ENCODE measurements at places on chromosomes 3 and 15.

DNA sequence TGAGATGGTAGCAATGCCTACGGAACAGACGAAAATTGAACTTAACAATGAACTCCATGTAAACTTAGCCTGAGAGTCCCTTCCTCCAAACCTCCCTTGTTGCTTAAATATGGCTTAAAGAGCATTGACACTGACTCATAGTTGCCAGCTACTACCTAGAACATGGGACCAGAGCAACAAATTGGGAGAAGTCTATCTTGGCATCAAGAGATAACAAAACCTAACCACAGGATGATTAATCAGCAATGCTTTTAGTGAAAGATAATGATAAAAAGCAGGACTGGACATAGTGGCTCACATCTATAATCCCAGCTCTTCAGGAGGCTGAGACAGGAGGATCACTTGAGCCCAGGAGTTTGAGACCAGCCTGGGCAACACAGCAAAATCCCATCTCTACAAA is 117.8 kb upstream of the MNS1 start:
- H3K4me3 ChIP-seq, result no peak overlapping the region
- no peak overlapping the region for H3K27ac ChIP-seq
- no peak for DNase-seq
- H3K27me3 ChIP-seq, result no peaks in the 10 kb centered on the region

GRCh38 chr3:25713341-25713985 is 48.8 kb upstream of the TOP2B start:
- H3K36me3 ChIP-seq, result no peaks in the 10 kb centered on the region
- no peak for DNase-seq
- H3K4me1 ChIP-seq, result no peaks in the 10 kb centered on the region
- no peak overlapping the region for H3K27ac ChIP-seq

DNA sequence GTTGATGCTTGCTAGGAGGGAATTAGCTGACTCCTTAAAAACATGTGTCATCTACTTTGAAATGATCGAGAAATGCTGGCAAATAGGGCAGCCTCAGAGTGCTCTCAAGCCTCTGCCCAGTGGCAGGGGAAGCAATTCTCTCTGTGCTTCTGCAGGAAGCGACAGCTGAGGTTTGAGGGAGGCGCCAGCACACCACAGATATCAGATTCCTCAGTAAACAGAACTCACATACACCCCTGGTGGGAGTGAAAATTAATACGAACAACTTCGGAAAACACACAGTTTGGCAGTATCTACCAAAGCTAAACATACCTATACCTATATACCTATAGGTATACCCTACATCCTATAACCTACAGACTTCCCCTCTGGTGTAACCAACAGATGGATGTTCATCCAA is 61.3 kb downstream of the NSMCE3 start:
- no peaks in the 10 kb centered on the region for H3K4me1 ChIP-seq
- H3K27ac ChIP-seq, result no peak overlapping the region
- H3K27me3 ChIP-seq, result no peaks in the 10 kb centered on the region
- H3K36me3 ChIP-seq, result no peaks in the 10 kb centered on the region
- H3K4me3 ChIP-seq, result no peak overlapping the region

DNA sequence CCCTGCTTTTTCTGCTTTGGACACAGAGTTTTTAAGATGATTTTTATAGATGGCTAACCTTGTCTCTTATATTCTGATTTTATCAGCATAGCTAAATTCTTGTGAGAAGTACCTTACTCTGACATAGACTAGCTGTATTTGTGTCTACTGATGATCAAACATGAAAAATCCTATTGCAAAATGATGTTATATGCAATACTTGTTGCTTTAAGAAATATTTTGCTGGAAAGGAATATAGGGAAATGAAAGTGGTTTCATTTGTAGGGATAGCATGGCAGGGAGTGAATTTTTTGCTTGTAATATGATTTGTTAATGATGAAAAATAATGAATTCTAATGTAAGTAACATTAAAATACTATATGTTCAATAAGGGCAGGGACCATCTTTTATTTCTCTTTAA is 35.9 kb downstream of the CFAP91 start:
- H3K4me3 ChIP-seq, result no peak overlapping the region
- no peak overlapping the region for H3K27ac ChIP-seq
- no peaks in the 10 kb centered on the region for H3K27me3 ChIP-seq
- no peak for DNase-seq
- no peaks in the 10 kb centered on the region for H3K36me3 ChIP-seq

DNA sequence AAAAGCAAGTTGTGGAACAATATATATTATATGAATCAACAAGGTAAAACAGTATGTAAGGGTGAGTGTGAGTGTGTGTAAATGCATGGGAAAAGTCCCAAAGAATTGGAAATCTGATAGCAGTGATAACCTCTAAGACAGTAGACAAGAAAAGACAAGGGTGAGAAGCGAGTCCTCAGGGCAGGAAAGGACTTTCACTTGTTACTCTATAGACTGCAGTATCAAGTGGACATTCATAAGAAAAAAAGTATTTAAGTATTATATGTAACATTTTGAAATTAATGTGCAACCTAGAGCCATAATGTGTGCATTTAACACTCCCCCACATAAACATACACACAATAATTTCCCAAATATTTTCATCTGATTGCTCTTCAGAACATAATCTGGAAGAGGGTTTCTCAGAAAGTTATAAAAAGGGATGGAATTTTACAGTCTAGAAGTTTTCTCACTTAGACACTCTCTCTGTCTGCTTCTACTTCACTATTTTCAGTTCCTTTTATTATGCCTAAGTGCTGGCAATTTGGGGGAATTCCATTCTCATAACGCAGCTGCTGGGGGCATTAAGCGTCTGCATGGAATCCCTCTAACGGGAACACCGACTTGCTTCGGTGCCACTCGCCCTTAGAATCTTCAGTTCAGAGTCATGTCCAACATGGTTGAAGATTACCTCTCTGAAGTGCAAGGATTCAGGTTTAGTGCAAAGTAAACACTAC is 50.0 kb upstream of the CDIN1 start:
- DNase-seq, result no peak
- H3K27ac ChIP-seq, result no peak overlapping the region
- H3K36me3 ChIP-seq, result no peaks in the 10 kb centered on the region

DNA sequence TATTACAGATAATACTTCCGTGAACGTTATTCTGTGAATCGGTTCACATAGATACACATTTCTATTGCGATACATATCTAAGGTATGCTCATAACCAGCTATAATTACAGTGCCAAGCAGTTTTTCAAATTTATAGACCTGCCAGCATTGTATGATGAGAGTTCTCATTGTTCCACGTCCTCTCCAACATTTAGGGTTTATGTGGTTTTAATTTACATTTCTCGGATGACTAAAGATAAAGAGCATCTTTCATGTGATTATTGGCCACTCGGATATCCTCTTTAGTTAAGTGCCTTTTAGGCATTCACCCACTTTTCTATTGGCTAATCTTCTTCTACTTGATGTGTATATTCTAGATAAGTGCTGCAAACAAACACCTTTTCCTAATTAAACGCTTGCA is 134.7 kb upstream of the CCDC54 start:
- no peak for DNase-seq
- H3K27me3 ChIP-seq, result no peaks in the 10 kb centered on the region
- no peak overlapping the region for H3K4me3 ChIP-seq
- peaks cover 17% of the 10 kb centered on the region for H3K4me1 ChIP-seq

GRCh38 chr3:38669668-38670067 is 20.2 kb upstream of the SCN5A start:
- no peak overlapping the region for H3K27ac ChIP-seq
- no peaks in the 10 kb centered on the region for H3K4me1 ChIP-seq
- DNase-seq, result no peak
- no peaks in the 10 kb centered on the region for H3K27me3 ChIP-seq

DNA sequence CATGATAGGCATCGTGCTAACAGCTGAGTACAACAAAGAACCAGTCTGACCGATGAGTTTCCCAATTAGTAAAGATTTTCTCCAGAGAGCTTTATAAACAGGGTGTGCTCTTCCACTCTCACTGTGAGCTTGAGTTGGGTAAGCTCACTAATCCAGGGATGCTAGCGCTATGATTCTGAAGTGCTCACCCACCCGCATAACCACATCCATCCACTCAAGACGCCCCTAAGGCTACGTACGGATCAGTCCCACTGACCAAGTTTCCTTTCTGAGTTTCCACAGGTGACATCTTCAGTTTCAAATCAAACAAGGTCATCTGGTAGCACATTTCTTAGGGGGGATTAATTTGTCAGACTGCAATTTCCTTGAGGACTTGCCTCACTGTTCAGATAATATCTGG is 141.1 kb upstream of the ABI3BP start:
- no peak overlapping the region for H3K4me3 ChIP-seq
- DNase-seq, result no peak
- H3K36me3 ChIP-seq, result no peaks in the 10 kb centered on the region
- no peak overlapping the region for H3K27ac ChIP-seq
- H3K27me3 ChIP-seq, result no peaks in the 10 kb centered on the region
- H3K4me1 ChIP-seq, result no peaks in the 10 kb centered on the region
